ENCODE measurements at places on chromosomes 2 and 18.
A peak's percentile ranks its signal among the peaks of the same experiment; 100 is the strongest.

- peak; percentile 14 for DNase-seq
Measured at GRCh38 chr2:1708476-1709334, 35.6 kb downstream of the PXDN start.

GRCh38 chr2:229414631-229415030 is 143.5 kb upstream of the PID1 start:
- DNase-seq, result no peak

- DNase-seq, result no peak
Measured at GRCh38 chr2:228197504-228197903, 16.0 kb upstream of the SPHKAP start.

- DNase-seq, result peak; percentile 89
Measured at GRCh38 chr2:221204699-221205098, 367.4 kb downstream of the EPHA4 start.

DNA sequence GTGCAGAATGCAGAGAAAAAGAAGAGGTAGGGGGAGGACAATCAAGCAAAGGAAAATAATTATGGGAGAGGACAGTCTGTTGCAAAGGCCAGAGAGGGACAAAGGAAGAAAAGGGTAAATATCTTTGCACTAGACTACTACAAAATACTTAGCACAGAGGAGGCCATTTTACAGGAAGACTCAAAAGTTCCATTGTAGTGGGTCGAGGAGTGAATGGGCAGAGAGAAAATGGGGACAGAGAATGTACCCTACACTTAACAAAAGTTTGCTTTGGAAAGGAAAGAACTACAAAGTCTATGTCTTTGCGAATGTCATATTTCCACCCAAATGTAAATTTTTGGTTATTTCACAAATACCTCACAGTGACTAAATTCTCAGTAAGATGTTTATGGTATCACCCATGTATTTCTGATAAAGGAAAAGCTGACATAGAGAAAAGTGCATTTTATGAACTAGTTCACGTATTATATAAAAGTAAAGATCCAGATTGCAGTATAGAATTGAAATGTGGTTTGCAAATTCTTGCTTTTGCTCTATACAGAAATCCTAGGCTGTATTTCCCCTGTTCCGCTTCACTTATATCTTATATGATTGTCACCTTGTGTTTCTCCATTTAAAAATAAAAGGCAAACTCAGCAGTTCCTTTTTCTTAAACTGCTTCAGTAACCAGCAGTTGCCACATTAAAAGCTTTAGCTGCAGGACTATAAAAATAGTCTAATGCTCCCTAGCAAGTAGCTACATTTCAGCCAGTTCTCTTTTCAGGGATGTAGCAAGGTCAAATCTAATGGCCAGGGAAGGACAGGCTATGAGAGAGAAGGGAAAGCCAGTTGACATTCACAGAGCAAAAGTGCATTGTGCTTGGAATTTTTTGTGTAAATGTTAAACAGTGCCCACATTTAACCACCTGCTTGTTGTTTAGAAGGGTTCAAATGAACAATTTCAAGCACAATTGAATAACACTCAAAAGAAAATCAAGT is 79.7 kb upstream of the CYTIP start:
- peak; percentile 2 for DNase-seq

DNA sequence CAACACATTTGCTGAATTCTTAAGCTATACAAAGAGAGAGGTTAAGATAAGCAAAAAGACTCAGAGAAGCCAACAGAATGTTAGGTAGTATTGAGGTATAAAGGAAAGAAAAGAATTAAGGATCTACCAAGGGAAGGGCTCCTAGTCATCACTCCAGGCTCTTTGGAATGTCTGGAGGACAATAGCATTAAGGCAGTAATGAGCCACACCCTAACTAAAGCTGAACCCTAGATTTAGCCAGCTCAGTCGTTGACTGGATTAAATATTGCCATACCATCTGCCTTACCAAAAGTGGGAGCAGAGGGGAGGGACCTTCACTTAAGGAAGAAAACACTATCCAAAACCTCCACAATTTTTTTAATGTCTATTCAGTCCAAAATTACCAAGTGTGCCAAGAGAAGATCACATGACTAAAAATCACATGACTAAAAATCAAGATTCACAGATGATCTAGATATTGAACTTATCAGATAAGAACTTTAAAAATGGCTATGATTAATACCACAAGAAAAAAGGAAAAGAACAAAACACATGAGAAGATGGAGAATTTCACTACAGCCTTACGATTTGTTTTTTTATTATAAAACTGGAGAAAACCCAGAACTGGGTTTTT is 59.7 kb downstream of the EXOC6B start:
- DNase-seq, result no peak

DNA sequence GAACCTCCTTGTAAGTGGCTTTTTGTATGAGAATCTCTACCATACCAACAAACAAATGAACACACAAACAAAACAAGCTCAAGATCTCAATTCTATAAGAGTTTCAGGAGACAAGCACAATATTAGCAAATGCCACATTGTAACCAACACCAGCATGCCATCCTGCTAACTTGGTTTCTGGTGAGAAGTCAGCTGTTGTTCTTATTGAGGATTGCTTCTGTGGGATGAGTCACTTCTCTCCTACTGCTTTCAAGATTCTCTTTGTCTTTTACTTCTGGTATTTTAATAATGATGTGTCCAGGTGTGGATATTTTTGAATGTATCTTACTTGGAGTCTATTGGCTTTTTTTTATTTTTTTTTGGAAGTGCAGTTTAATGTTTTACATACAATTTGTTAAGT is 131.7 kb downstream of the BCL2L11 start:
- DNase-seq, result no peak

- no peak for DNase-seq
Measured at GRCh38 chr2:65530547-65531320, 98.3 kb upstream of the SPRED2 start.

DNA sequence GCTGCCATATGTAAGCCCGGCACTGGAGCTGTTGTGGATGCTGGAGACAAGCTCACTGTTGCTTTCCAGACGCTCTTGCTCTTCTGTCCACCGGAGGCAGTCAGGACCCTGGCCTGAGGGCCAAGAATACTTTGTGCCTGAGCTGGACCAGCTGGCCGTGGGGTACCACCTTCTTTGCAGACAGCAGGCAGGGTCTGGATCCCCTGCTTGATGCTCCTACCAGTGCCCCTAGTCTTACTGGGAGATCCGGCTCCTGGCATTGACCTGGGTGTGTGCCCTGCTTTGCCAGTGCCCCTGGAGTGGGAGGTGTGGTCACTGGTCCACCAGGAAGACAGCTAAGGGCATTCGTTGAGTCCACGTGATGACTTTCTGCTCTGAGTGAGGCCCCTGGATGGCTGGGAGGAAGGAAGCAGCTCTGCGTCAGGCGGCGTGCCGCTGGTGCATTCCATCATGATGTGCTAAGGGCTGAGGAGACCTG is 59.3 kb downstream of the LRRFIP1 start:
- peak; percentile 15 for DNase-seq

- peak; percentile 72 for DNase-seq
Measured at GRCh38 chr2:138829326-138829919, 49.2 kb upstream of the NXPH2 start.

DNA sequence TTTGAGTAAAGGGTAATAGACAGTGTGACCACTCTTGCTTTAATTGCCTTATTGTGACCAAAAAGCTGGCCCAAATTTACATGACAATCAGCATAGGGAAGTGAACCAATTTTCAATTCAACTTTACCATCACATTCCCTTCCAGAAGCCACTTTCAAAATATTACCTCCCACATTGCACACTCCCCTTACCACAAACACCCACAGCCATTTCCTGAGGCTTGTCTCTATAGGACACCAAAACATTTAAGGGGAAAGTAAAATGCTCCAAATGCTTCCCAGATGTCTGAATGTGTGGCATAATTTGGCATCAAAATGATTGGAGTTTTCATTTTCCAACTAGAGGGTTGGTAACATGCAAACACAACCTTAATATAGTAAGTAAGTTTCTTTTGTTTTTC is 616.1 kb downstream of the SLC4A3 start:
- no peak for DNase-seq

GRCh38 chr18:59867337-59868104 is 32.3 kb upstream of the PMAIP1 start:
- DNase-seq, result no peak

DNA sequence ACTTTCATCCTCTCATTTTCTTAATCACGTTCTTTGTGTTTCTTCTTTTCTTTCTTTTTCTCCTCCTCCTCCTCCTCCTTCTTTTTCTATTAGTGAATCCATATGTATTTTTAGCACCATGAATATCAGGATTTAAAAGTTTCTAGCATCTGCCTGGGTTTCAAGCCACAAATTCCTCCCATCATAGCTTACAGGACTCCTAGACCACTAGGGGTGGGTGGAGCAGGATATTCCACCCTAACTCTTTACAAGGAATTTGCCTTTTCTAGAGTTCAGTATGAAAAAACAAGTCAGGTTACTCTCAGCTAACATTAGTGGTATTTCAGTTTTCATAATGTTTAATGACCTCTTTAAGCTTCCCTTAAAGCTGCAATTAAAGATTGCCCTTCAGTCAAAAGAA is 19.1 kb upstream of the LRRTM1 start:
- no peak for DNase-seq

- DNase-seq, result peak; percentile 52
Measured at GRCh38 chr2:207041786-207042554, 102.7 kb downstream of the CPO start.

- DNase-seq, result no peak
Measured at GRCh38 chr2:164934401-164935117, 20.8 kb downstream of the SLC38A11 start.

DNA sequence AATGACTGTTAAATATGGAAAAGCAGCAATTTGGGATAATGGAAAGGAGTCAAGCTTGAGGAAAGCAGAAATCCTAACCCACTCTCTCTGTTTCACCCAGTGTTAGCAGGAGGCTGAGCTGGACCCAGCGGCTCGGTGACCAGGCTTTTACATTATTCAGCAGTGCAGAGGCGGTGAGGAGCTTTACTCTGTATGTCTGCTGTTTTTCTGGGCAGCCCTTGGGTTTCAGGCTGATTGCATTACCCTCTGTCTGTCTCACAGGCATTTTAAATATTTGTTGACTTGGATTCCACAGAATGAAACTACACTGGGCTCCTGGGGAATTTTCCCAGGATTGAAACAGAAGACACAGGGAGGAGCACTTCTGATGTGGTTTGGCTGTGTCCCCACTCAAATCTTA is 368.0 kb downstream of the GALR1 start:
- no peak for DNase-seq

DNA sequence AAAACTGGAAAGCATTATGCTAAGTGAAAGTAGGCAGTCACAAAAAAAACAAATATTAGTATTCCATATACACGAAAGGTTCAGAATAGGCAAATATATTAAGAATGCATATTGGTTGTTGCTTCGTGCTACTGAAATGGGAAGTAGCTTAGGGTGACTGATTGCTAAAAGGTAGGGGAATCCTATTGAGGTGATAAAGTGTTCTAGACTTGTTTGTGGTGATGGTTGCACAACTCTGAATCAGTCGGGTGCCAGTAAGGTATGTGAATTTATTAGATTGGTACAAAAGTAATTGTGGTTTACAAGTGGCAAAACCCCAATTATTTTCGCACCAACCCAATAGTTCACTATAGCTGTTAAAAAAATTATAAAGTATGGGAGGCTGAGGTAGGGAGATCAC is 20.7 kb downstream of the USP34 start:
- DNase-seq, result no peak

DNA sequence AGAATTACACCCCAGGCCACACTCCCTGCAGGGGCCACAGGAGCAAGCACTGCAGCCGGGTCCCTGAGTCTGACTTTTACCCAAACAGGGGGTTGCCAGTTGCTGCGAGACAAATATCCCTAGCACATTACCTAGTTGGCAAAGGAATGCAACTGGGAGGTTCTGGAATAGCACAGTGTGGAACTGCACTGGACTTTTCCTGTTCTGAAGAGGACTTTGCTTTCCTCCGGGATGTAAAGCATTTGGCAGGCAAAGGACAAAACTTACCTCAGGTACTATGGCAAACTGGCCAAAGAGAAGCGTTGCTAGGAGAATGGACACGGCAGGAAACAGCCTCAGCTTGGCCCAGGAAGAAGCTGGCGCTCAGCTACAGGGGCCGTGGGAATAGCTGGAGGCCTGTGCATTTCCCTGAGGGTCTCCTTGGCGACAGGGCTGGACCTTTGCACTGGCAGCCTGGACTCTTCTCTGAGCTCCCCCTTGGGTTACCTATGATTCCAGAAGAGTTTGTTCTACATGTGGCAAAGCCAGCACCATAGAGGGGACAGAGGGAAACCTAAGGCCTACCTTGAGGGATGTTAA is 45.0 kb downstream of the BCL11A start:
- peak; percentile 5 for DNase-seq

DNA sequence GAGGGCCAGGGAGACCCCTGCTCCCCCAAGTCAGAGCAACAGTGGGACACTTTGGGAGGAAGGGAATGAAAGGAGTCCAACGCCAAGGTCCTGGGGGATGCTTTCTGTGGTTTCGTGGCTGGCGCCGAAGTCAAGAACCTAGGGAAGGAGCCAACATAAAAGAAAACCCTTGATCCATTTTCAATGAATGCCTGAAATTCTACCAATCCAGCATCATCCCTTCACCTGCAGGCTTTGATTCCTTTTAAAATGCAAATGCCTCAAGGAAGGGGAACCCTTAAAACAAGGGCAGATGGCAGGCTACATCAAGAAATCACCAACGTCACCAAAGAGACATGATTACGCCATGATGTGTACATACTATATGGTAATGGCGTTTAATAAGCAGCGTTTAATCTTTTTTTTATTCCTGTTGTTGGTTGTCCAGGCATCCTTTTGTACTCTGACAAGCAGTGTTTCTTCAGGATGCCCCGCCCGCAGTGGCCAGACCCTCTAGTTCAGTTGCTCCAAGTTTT is 123.3 kb upstream of the SLC1A4 start:
- no peak for DNase-seq

GRCh38 chr2:29697181-29697580 is 224.2 kb downstream of the ALK start:
- no peak for DNase-seq

- DNase-seq, result no peak
Measured at GRCh38 chr18:26493021-26493420, 55.3 kb downstream of the KCTD1 start.

DNA sequence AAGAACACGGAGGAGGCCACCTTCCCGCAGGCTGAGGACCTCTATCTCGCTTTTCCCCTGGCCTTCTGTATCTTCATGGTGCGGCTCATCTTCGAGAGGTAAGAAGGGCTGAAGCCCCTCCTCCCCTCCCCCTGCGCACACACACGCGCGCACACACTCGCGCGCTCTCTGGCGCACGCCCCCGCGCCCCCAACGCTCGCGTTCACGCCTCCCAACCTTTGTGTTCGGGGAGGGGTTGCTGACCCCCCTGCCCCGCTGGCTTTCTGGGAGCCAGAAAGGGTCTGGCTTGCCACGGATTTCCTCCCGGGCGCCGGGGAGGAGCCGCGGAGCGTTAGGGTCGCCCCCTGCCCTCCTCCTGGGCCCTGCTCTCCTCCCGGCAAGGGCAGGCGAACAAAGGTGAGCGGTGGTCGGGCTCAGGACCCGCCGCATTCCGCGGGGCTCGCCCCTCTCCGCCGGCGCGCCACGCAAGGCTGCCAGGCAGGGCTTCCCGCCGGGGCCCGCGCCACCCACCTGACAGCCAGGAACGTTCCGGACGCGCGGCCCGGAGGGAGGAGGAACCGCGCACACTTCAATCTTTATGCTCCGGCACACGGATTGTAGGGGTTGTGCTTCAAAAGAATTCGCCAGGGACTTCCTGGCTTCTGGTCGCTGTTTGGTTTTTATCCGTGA is 583 bp downstream of the CERS6 start:
- DNase-seq, result peak; percentile 78
